ENCODE measurements at places on chromosomes 5 and 9. TPM values are rescaled to one million over a fixed set of nuclear protein-coding genes. Genes with fewer than 3 reads are reported as not detected.

Gene DNAH5
- not detected for total RNA-seq

Gene PCDHB10
- total RNA-seq = 0.16 TPM

Gene ARHGAP26
- total RNA-seq = 2.6 TPM

Gene CTNND2
- total RNA-seq = not detected

All from cardiac atrium fibroblast (primary cell).